Activated CD4-positive, alpha-beta T cell treated with anti-CD3 and anti-CD28 coated beads, Interleukin-2, amount 50 U/mL, for 1 hour (primary cell): ENCODE measurements at places on chromosomes 1 and 21.

GRCh38 chr1:154326546-154327465, 1.5 kb downstream of the ATP8B2 start:
- DNase-seq, result no peak

GRCh38 chr1:163161337-163161736, 41.4 kb downstream of the RGS5 start:
- no peak for DNase-seq

DNA sequence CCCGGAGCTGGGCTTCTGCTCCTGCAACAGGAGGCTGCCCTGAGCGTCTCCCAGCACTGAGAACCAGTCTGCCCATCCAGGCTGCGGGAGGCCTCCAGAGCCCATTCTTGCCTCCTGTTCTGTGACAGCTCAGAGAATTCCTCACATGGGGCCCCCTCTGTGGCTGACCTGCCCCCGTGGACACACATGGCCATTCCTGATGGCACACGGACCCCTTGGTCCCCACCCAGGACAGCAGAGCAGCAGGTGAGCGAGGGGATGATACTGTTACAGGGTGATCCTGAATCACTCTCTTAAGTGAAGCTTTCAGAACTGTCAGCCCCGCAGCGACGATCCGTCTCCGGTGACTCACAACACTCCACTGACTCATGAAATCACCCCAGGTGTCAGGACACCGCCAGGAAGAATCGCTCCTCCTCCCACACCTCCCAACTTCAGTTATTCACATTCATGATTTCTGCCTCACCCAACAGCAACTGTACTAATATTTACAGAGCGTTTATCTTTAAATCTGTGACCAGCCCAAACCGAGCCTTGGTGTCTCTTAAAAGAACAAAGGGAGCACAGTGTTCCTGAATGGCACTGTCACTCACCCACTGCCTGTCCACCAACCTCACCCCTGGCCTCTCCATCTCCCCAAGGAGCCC, 22.5 kb downstream of the CHD5 start:
- DNase-seq, result no peak

DNA sequence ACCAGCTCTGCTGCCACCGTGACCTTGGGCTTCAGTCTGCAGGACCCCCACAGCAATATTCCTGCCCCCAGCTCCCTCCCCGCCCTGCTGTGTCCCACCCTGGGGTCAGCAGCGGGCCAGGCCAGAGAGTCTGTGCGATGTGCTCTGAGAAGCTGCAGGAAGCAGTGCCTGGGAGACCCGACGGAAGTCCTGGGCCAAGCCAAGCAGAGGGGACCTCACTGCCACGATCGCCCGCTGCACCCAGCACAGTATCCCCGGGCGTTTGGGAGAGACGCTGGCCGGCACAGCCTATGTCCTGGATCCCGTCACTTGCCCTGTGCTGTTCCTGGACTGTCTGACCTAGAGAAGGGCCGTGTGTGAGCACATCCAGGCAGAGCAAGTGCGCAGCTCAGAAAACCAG, 106.6 kb upstream of the TTC34 start:
- no peak for DNase-seq

- no peak for DNase-seq
Measured at GRCh38 chr1:114149211-114149610, 4.5 kb downstream of the SYT6 start.
